ENCODE measurements at places on chromosomes 2 and 18. TPM values are rescaled to one million over a fixed set of nuclear protein-coding genes. Genes with fewer than 3 reads are reported as not detected.
A peak's percentile ranks its signal among the peaks of the same experiment; 100 is the strongest.

The ABCB11 gene
- total RNA-seq: 0.08 TPM

The C2orf76 gene
- total RNA-seq: 11.0 TPM

The TRABD2A gene
- total RNA-seq: 3.0 TPM

The ASPRV1 gene
- 0.73 TPM for total RNA-seq

The PGAP1 gene
- 17.4 TPM for total RNA-seq

The DSC2 gene
- 21.0 TPM for total RNA-seq

The TTC27 gene
- total RNA-seq: 12.6 TPM

DNA sequence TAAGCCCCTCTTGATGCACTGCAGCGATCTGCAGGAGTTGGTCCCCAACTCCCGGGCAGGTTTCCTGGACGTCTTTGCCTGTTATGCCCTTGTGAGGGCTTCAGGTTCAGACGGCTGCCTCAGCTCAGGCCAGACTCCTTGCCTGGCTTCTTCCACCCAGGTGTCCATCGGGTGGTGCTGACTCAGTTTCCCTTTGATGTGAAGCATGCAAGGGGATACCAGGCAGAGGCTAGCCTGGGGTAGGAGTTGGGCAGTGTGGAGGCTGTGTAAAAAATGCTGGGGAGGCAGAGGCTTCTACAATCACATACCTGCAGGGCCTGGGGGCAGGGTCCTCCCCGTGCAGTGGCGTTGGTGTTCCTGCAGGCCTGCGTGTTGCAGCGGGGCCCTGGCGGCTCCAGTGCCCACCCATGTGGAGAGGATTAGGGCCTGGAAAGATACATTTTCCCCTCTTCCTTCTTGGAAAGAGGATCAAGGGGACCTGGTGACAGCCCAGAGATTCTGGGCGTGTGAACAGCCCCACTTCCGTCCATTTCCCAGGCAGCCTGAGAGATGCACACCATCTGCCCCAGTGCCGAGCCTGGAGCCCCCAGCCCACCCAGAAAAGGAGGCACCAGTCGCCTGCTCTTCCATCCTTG, 338.3 kb downstream of the DYSF start:
- H3K4me3 ChIP-seq: no peak overlapping the region
- no peaks in the 10 kb centered on the region for H3K27me3 ChIP-seq

GRCh38 chr2:132977812-132978529, 308.0 kb upstream of the LYPD1 start:
- DNase-seq: no peak
- H3K4me1 ChIP-seq: no peaks in the 10 kb centered on the region
- no peaks in the 10 kb centered on the region for H3K27me3 ChIP-seq
- H3K36me3 ChIP-seq: no peaks in the 10 kb centered on the region

- no peak for DNase-seq
- no peak overlapping the region for H3K4me3 ChIP-seq
- H3K36me3 ChIP-seq: no peaks in the 10 kb centered on the region
- no peaks in the 10 kb centered on the region for H3K4me1 ChIP-seq
Measured at GRCh38 chr2:41972819-41973218, 75.0 kb upstream of the PKDCC start.

GRCh38 chr2:149562324-149562723, 25.3 kb downstream of the MMADHC start:
- no peak overlapping the region for H3K4me3 ChIP-seq
- H3K4me1 ChIP-seq: peaks cover 5% of the 10 kb centered on the region
- no peak for DNase-seq
- H3K27ac ChIP-seq: no peak overlapping the region
- peaks cover 18% of the 10 kb centered on the region for H3K36me3 ChIP-seq

GRCh38 chr2:195488567-195488966, 168.5 kb upstream of the SLC39A10 start:
- DNase-seq: no peak
- H3K36me3 ChIP-seq: no peaks in the 10 kb centered on the region
- H3K4me1 ChIP-seq: peaks cover 7% of the 10 kb centered on the region
- no peak overlapping the region for H3K4me3 ChIP-seq

DNA sequence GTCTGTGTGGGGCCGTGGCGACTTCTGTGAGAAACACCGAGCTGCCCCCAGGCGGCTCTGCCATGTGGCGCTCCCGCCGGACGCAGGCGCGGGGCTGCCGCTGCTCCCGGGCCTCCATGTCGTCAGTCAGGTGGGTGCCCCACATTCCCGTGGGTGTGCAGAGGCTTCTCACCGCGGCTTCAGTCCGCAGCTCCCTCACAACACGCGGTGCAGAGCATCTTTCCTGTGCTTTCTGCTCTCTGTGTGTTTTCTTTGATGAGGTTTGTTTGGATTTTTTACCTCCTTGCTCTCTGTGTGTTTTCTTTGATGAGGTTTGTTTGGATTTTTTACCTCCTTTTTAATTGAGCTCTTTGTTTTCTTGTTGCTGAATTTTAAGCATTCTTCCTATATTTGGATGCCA, 13.0 kb downstream of the AQP12A start:
- no peak overlapping the region for H3K27ac ChIP-seq
- H3K4me1 ChIP-seq: no peaks in the 10 kb centered on the region
- DNase-seq: peak; percentile 17
- H3K36me3 ChIP-seq: no peaks in the 10 kb centered on the region

- no peaks in the 10 kb centered on the region for H3K36me3 ChIP-seq
- H3K4me3 ChIP-seq: no peak overlapping the region
- no peak for DNase-seq
- H3K27ac ChIP-seq: no peak overlapping the region
Measured at GRCh38 chr18:48740068-48740440, 201.2 kb downstream of the CTIF start.

- no peak overlapping the region for H3K4me3 ChIP-seq
- DNase-seq: no peak
- H3K4me1 ChIP-seq: peaks cover 42% of the 10 kb centered on the region
- no peaks in the 10 kb centered on the region for H3K27me3 ChIP-seq
- H3K36me3 ChIP-seq: no peaks in the 10 kb centered on the region
- H3K27ac ChIP-seq: no peak overlapping the region
Measured at GRCh38 chr2:222915092-222915957, 54.5 kb downstream of the ACSL3 start.

DNA sequence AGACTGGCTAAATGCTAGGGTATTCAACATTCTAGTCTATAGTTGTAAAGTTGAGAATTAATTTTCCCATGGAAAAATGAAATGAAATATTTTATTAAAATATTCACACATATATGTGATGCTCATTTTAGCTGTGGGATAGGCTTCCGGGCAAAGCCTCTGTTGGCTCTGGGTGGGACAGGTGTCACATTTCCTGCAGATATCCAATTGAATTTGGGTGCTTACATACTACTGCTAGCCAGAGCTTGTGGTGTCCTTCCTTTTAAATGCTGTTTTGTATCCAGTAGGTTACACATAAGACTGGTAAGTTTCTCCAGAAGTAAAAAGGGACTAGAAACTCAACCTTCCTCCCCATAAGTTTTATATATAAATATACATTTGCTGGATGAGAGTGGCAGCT, 73.8 kb downstream of the RPRM start:
- H3K36me3 ChIP-seq: no peaks in the 10 kb centered on the region
- no peak overlapping the region for H3K4me3 ChIP-seq
- H3K27ac ChIP-seq: no peak overlapping the region
- no peaks in the 10 kb centered on the region for H3K27me3 ChIP-seq
- H3K4me1 ChIP-seq: no peaks in the 10 kb centered on the region

DNA sequence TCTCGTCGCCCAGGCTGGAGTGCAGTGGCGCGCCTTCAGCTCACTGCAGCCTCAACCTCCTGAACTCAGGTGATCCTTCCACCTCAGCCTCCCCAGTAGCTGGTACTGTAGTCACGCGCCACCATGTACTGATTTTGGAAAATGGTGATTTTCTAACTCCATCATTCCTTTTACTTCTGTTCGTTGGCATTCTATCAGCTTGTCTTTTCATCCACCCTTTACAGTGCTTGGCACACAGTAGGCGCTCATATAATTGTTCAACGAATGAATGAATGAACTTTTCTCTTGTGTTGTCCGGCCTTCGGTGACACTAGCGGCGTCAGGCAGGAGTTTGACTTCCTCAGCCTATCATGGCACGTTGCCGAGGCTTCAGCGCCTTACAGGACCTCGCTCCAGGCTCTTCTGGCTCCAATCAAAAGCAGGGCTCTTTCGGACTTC, 373 bp upstream of the MTHFD2 start:
- DNase-seq: no peak
- peak overlapping the region; percentile 97 for H3K27ac ChIP-seq
- no peaks in the 10 kb centered on the region for H3K36me3 ChIP-seq
- peaks cover 34% of the 10 kb centered on the region for H3K4me1 ChIP-seq
- H3K4me3 ChIP-seq: peak overlapping the region; percentile 92
- no peaks in the 10 kb centered on the region for H3K27me3 ChIP-seq

- H3K27me3 ChIP-seq: no peaks in the 10 kb centered on the region
- DNase-seq: no peak
- H3K27ac ChIP-seq: no peak overlapping the region
- H3K4me1 ChIP-seq: no peaks in the 10 kb centered on the region
Measured at GRCh38 chr2:94762600-94762999, 108.6 kb upstream of the TEKT4 start.

DNA sequence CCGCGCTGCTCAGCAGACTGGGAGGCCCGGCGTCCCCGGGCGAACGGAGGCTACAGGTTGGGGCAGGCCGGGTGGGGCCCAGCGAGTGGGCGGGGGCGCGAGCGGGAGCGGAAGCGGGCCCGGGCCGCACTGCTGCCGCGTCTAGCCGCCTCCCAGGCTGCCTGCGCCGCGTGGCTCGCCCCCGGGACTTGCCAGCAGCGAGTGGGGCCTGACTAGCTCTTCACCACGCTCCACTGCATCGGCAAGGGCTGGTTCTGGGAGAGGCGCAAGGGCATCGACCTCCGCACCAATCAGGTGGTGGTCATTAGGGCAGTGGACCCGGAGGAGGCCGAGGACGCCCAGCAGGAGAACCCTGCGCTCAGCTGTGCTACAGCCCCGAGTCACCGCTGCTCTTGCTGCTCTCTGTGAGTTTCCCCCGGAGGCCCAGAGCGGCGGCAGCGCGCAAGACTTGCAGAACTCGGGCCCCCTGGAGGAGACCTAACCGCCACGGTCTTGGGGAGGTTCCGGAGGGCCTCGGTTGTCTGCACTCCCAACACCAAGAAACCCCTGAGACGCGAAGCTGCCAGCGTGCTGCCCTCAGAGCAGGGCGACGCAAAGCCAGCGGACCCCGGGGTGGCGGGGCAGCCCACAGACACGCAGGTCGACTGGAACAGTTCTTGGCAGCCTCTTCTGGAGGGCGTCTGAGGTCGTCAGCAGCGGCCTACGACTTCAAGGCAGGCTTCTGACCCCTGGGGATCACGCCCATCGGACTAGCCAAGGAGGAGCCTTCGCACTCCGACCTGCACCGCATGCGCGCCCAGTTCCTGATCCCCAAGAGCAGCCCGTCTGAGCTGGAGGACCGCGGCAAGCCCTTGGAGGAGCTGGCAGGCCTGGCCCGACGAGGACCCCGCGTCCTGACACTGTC, 27.2 kb upstream of the PTPN2 start:
- peak overlapping the region; percentile 36 for H3K4me3 ChIP-seq
- H3K27ac ChIP-seq: no peak overlapping the region
- no peaks in the 10 kb centered on the region for H3K36me3 ChIP-seq
- no peaks in the 10 kb centered on the region for H3K27me3 ChIP-seq
- peaks cover 12% of the 10 kb centered on the region for H3K4me1 ChIP-seq

DNA sequence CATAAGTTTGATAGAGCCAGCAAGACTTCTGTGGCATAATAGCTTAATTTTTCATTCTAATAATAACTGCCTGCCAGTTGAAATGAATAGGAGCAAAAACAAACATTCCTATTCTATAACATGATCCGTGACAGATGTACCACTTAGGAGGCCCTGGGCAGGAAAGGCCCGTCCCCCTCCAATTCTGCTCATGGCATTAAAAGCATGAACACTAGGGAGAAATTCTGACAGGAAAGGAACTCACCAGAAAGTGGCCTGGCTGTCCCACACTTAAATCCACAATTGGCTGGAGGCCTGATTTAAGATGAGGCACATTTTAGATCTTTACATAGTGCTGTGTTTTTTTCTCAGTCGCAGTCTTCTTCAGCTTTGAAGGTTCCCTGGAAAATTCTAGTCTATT, 261.9 kb upstream of the ETAA1 start:
- no peaks in the 10 kb centered on the region for H3K36me3 ChIP-seq
- no peak overlapping the region for H3K4me3 ChIP-seq
- no peaks in the 10 kb centered on the region for H3K27me3 ChIP-seq
- no peak for DNase-seq
- no peaks in the 10 kb centered on the region for H3K4me1 ChIP-seq

GRCh38 chr2:19104503-19104902, 253.9 kb downstream of the OSR1 start:
- H3K4me1 ChIP-seq: no peaks in the 10 kb centered on the region
- no peak overlapping the region for H3K27ac ChIP-seq
- H3K27me3 ChIP-seq: no peaks in the 10 kb centered on the region
- no peak overlapping the region for H3K4me3 ChIP-seq
- peak; percentile 37 for DNase-seq

DNA sequence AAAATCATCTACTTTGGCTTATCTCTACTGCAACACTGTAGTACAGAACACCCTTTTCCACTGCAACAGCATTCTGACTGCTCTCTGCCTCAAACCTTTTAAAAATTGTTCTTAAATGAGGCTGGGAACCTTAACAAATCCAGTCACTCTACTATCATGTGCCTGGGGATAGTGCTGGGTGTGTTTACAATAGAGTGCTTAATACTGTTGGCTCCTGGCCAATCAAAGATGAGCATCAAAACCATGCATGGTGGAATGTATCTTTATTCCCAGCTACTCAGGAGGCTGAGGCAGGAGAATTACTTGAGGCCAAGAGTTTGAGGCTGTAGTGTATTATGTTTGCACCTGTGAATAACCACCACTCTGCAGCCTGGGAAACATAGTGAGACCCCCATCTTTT, 7.4 kb downstream of the ANKAR start:
- DNase-seq: no peak
- H3K27ac ChIP-seq: no peak overlapping the region
- H3K4me1 ChIP-seq: peaks cover 6% of the 10 kb centered on the region
- H3K4me3 ChIP-seq: no peak overlapping the region

- H3K27me3 ChIP-seq: no peaks in the 10 kb centered on the region
- H3K36me3 ChIP-seq: no peaks in the 10 kb centered on the region
- no peak for DNase-seq
- H3K4me3 ChIP-seq: no peak overlapping the region
- peaks cover 7% of the 10 kb centered on the region for H3K4me1 ChIP-seq
- no peak overlapping the region for H3K27ac ChIP-seq
Measured at GRCh38 chr2:241629762-241630435, 7.1 kb downstream of the THAP4 start.

DNA sequence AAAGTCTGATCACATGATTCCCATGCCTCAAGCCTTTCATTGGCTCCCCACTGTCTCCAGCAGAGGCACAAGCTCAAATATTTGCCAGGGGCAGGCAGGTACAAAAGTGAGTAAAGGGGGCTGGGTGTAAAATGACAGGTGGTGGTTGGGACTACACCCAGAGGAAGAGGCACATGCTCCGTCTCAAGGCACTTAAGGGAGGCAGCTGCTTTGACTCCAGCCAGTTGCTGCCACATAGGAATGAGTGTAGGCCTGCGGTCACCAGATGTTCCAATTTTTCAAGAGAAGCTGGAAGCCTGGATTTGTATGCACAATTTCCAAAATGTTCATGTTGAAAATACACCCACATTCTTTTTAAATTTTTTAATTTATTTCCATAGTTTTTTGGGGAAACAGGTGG, 164.4 kb downstream of the UPP2 start:
- no peaks in the 10 kb centered on the region for H3K4me1 ChIP-seq
- H3K4me3 ChIP-seq: no peak overlapping the region
